GDM1 (cell line): ENCODE measurements at places on chromosomes 1 and 21.

DNA sequence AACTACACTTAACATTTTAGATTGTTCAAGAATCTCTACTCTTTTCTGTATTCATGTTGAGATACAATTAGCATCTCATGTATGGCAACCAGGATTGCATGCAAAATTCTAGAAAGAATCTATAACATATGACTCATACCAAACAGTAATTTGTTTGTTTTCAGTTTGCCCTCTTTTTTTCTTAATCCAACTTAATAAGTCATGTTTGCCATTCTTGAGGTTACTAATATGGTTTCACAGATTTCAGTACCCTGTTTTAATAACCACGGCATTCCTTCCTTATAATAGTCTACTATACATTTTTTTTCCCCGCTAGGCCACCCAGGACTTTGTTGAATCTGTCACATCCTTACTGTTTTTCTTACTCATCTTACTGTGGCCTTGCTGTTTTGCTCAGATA lies 140.8 kb downstream of the FMN2 start:
- no peak for DNase-seq

DNA sequence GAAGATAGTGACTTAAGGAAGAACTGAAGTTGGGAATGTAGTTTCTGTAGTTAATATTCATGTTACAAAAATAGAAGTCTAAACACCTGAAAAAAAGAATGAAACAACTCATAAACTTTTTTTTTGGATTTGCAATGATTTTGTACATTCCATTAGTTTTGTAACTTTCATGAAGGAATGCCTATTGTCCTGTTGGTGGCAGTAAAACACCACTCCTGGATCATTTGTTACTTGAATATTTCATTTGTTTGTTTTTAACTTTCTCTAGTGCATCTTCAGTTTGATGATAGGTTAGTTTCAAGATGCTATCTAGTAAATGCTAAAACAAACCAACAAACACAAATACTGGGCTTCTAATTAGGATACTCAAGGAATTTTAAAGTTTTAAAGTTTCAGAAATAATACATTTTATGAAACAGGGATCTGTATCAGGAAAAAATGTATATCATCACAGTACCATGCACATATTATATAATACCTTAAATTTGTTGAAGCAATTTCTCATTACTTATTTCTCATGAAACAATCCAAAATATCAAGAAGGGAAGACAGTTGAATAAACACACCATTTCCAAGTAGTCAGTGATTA lies 229.7 kb upstream of the CACYBP start:
- peak; percentile 4 for DNase-seq

GRCh38 chr1:6423321-6423999 lies 1.1 kb upstream of the ESPN start:
- DNase-seq: no peak

- DNase-seq: peak; percentile 20
Observed at GRCh38 chr1:160070243-160071163, 543 bp upstream of the KCNJ10 start.

- DNase-seq: peak; percentile 60
Observed at GRCh38 chr1:25053576-25054250, 123.6 kb upstream of the RUNX3 start.

DNA sequence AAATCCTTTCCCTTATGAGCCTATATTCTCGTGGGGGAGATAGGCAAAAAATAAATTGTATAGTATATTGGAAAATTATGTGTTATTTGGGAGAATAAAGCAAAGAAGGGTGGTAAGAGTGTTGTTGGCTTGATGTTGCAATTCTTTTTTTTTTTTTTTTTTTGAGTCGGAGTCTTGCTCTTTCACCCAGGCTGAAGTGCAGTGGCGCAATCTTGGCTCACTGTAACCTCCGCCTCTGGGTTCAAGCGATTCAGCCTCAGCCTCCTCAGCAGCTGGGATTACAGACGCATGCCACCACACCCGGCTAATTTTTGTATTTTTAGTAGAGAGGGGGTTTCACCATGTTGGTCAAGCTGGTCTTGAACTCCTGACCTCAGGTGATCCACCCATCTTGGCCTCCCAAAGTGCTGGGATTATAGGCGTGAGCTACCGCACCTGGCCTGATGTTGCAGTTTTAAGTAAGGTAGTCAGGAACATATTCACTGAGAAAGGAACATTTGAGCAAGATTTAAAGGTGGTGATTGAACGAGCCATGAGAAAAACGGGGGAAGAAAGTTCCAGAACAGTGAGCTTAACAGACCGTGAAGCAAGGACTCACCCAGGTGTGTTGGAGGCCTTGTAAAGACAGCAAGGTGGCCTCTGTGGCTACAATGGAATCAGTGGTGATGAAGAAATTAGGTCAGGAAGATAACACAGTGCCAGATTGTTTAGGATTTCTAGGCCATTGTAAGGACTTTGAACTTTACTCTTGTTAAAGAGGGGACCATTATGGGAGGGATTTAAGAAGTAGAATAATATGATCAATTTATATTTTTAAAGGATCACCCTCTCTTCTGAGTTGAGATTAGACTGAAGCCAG lies 45.8 kb downstream of the RPRD2 start:
- no peak for DNase-seq

GRCh38 chr21:45998871-45999580 lies 17.5 kb downstream of the COL6A1 start:
- DNase-seq: no peak

DNA sequence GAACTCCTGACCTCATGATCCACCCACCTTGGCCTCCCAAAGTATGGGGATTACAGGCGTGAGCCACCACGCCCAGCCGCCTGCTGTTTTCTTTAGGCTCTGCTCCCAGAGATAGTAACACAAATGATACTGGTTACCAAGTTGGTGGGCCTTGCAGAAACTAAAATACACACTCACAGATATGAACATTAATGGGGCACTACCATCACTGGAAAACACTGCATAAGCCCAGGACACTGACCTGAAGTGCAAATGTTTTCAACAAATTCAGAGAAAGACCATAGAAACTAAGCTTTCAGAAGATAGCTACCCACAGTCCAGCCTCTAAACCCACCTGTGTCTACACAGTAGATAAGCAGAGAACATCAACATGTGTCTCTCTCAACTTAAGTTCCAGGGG lies 180.5 kb downstream of the FCRL5 start:
- no peak for DNase-seq

DNA sequence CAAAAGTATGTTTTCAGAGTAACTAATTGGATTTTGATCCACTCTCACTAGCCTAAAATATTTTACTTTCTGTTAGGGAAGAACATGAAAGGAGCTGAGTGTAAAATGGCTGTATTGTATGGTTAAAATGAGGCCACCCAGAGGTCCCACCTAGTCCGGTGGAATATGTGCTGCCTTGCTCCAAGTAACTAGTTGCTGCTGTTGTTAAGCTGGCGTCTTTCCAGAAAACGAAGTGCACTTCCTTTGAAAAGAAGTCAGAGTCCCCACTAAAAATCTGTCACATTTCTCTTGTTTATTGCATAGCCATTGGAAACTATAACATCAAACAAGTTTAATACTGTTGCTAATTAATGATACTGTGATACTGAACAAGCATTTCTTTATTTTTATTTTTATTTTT lies 3.2 kb downstream of the SLC25A33 start:
- DNase-seq: no peak

DNA sequence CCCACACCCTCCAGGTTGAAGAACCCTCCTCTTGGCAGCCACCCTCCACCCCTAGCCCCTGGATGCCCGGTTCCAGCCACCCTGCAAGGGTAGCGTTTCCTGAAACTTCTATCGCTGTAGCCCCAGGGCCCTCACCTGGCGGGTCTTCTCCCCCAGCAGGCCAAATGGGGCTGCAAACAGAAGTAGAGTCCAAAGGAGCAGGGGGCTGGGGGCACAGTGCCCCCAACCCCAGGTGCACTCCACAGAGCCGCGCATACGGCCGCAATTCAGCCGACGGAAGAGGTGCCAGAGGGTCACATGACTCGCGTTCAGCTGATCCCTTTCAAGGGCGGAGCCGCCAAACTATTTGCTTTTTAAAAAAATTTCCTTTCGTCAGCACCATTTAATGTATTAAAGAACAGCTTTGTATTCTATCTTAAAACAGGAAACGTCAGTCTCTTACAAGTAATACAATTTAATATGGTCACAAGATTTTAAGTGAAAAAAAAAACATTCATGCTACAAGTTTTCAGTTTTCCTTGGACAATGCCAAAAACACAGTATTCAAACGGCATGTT lies at the start of gene GLMP:
Gene GLMP (minus strand): TSS at position 289 of the 557 bp plus-strand sequence. CDS start 34 bp downstream, at position 255.
- peak; percentile 7 for DNase-seq

DNA sequence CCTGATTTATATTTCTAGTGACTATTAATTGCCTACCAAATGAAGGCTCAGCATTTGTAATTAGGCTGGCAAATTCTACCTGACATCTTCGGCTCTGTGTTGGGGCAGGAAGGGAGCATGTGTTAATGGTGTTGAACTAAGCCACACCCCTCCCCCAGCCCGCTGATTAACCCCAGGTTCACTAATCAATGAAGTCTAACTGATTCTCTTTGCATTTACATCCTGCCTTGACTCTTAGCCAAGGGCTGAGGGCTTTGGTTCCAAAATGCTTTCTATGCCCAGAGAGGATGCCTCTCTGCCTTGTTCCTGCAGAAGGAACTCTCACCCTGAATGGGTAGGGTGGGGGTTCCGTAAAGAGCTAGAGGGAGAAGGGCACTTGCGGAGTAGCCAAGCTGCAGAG lies 393.1 kb downstream of the CAMTA1 start:
- DNase-seq: no peak

DNA sequence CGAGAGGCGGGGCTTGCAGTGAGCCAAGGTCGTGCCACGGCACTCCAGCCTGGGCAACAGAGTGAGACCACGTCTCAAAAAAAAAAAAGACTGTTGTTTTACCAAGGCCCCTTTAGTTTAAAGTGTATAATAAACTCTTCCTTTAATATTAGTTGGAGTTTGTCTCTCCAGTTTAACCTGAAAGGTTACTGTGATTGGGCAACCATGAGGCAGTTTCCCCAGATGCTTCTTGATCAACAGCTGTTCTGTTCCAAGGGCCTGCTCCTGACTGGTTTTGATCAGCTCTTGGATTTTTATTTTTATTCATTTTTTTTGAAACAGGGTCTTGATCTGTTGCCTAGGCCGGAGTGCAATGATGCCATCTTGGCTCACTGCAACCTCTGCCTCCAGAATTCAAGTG lies 18.1 kb upstream of the C2CD2 start:
- no peak for DNase-seq

GRCh38 chr1:154352581-154353459 lies 27.5 kb downstream of the ATP8B2 start:
- peak; percentile 77 for DNase-seq

DNA sequence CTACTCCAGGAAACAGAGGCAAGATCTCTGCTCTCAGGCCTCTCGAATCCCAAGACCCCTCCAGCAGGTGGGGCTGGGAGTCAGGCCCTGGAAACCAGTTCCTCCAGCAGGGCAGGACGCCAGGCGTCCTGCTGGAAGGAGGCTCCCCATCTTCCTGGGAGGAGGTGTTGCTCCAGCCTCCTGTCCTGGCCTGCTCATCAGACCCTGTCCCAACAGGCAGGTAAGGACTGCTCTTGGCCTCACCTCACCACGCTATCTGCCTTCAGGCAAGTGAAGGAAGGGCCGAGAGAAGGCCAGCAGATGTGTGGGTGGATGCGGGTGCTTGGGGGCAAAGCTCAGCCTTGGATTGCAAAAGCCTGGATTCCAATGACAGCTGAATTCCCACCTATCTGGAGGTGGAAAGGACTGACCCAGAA lies 82.9 kb downstream of the SSBP3 start:
- no peak for DNase-seq

GRCh38 chr1:28163496-28164161 lies 12.9 kb downstream of the PTAFR start:
- no peak for DNase-seq

DNA sequence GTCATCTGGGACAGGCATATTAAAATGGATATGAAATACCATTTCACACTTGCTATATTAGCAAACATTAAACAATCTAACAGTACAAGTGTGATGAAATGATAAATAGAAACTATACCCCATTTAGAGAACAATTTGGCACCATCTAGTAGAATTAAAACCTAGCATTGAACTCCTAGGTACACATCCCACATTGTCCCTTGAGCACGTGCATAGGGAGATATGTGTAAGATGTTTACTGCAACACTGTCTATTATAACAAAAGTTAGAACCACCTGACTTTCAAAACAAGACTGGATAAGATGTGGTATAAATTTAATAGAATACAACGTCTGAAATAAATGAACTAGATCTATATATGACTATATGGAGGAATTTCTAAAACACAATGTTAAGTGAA lies 3.8 kb downstream of the SLC22A15 start:
- DNase-seq: no peak

GRCh38 chr1:82562448-82562847 lies 761.7 kb downstream of the ADGRL2 start:
- DNase-seq: no peak

GRCh38 chr1:28087614-28088167 lies 719 bp downstream of the EYA3 start:
- no peak for DNase-seq

- no peak for DNase-seq
Observed at GRCh38 chr1:173779936-173780335, 44.5 kb upstream of the DARS2 start.

DNA sequence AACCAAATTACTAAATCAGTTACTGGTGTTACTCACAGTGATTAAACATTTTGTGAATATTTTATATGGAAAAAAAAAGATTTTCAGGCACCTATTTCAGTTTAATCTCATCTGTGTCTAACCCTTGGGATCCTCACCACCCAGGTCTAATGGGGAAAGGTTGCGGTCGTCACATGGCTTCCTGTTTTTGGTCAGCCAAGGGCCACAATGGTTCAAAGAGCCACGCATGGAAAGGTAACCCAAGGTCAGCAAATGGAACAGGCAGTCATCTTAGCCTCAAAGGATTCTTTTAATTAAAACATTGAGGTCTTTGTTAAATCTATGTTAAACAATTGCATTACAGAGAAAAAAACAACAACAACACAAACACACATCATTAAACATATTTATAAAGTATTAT lies 21.9 kb downstream of the SRSF4 start:
- no peak for DNase-seq

DNA sequence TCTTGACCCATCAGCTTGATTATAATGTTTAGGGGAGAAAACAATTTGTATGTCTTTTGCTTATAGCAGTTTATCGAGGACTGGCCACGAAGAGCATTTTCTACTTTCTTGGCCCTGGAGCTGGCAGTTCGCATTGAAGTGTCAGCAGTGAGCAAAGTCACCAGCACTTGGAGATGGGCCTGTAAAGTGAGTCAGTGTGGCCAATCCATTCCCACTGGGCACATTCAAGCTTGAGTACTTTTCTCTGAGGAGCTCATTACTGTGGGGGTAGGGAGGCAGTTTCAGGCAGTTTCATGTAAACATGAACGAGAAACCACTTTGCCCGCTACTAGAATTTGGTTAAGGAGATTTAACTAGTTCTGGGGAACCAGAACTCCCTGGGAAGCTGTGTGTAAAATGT lies 164.8 kb downstream of the PRDM2 start:
- no peak for DNase-seq
